Head of caudate nucleus (tissue), 42 donors: ENCODE measurements at places on chromosomes 1 and 21.

- DNase-seq: no peak
These were observed 169.3 kb downstream of the ST6GALNAC5 start for GRCh38 chr1:77036560-77036959.

GRCh38 chr21:42632771-42633690 lies 20.4 kb upstream of the PDE9A start:
- DNase-seq: no peak

DNA sequence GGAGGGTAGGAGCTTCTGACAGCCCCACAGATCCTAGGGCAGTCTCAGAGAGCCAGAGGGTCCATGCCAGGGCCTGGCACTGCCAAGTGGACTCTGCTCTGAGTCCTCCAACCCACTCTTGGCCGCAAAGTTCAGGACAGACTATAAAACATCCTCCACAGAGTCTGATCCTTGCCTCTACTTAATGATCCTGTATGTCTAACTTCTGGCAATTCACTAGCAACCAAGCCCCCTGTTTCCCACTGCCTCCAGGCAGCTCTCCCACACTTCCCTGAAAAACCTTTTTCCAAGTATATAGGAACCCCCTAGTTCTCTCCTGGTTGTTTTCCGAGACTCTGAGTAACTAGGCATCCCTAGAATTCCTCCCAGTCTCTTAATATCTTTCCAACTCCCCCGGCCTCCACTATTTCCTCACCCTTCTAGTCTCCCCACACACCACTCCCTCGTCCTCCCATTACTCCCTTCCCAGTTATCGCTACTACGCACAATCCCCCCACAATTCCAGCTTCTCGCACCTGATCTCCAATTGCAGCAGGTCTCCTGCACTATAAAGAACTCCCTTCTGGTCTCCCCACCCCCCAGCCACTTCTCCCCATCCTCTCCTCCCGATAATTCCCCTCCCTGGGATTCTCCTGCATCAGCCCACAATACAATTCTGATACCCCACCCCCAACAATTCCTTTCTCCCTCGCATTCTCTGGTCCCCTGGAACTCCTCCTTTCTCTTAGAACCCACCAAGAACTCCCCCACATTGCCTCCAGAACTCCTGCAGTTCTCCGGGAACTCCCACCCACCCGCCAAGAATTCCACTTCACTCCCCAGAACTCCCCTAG lies 574 bp downstream of the IGSF9 start:
- no peak for DNase-seq

GRCh38 chr1:20143734-20144565 lies 4.8 kb downstream of the PLA2G2F start:
- DNase-seq: no peak

GRCh38 chr1:168202941-168203654 lies 22.7 kb upstream of the SFT2D2 start:
- DNase-seq: no peak

- no peak for DNase-seq
These were observed 4.8 kb downstream of the FAM131C start for GRCh38 chr1:16068356-16069270.

- DNase-seq: no peak
These were observed 13.2 kb downstream of the IER5 start for GRCh38 chr1:181101581-181102226.
